H1 (cell line): ENCODE measurements at places on chromosomes 16 and 17. TPM values are rescaled to one million over a fixed set of nuclear protein-coding genes. Genes with fewer than 3 reads are reported as not detected.

DNA sequence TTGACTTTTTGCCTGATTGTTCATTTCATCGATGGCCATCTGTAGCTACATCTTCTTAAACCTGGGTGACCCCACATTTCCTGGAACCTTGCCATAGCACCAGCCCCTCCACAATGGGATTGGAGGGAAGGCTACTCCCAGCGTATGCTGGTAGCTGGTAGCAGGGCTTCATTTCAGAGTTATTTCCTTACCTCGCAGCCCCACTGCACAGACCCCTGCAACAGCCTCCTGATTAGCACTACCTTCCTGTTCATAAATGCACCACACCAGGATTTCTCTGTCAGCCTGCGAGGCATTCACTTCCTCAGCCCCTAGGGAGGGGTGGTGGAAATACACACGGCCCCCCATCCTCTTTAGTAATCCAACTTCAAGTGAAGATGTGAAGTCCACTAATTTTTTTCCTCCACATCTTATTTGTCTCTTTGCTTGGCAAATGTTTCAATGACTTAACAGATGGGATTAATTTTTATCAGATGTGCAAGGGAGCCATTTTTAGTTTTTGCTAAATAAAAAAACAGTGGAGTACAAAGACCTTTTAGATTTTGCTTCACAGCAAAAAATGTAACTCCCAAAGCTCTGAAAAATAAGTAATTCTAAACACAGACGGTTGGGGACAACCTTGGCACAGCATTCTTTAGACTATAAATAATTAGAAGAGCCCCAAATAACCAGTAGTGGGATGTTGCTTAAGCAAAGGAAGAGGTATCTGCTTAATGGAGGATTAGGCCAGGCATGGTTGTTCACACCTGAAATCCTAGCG is 76.6 kb downstream of the CLEC16A start:
- no peak overlapping the region for H3K27ac ChIP-seq
- H3K4me1 ChIP-seq = no peaks in the 10 kb centered on the region
- no peak for DNase-seq
- no peaks in the 10 kb centered on the region for H3K36me3 ChIP-seq
- no peak overlapping the region for H3K4me3 ChIP-seq
- no peaks in the 10 kb centered on the region for H3K27me3 ChIP-seq

GRCh38 chr17:11177340-11177739 is 63.7 kb upstream of the SHISA6 start:
- no peak overlapping the region for H3K4me3 ChIP-seq
- H3K27ac ChIP-seq = no peak overlapping the region
- H3K27me3 ChIP-seq = no peaks in the 10 kb centered on the region
- no peaks in the 10 kb centered on the region for H3K36me3 ChIP-seq

ITGAL gene
- not detected in 2 replicates for total RNA-seq

GRCh38 chr16:19691161-19691711 is 26.8 kb downstream of the KNOP1 start:
- no peak overlapping the region for H3K27ac ChIP-seq
- no peaks in the 10 kb centered on the region for H3K27me3 ChIP-seq
- no peak overlapping the region for H3K4me3 ChIP-seq
- H3K4me1 ChIP-seq = no peaks in the 10 kb centered on the region
- DNase-seq = no peak
- peaks cover 4% of the 10 kb centered on the region; the same call in 1 of the 2 replicates for H3K36me3 ChIP-seq

DNA sequence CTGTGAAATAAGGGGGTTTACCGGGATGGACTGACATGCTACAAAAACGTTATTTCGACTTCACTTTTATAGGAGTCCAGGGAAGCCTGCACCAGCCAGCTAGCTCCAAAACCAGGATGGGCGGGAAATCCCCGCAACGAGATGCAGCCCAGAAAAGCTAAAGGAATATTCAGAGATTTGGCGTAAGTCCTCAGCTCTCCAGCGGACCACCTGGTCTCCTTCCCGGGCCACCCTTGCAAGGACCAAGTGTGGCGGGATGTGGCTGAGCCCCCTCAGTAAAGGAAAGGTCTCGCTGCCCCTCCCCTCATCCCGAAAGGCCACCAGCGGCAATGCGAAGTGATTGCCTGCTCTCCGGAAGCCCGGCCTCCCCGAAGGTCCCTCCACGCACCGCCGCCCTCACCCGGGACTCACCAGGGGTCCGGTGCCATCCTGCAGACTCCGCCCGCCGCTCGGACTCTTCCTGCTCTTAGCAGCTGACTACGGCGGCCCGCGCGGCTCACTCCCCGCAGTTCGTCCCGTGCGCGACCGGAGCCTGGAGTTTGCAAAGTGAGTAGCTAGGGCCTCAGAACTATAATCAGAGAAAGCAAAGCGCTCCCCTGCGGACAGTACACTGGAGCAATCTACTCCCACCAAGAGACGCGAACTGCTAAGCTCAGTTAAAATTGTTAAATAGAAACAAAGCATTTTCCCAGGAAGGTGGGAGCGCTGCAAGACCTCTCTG is at the start of gene STX8:
Gene STX8 (minus strand): TSS at position 440 of the 721 bp plus-strand sequence. CDS start 12 bp downstream, at position 428.
- H3K36me3 ChIP-seq = no peaks in the 10 kb centered on the region
- no peaks in the 10 kb centered on the region for H3K27me3 ChIP-seq
- peak; percentile 92 for DNase-seq
- peaks cover 3% of the 10 kb centered on the region; the same call in 1 of the 2 replicates for H3K4me1 ChIP-seq
- peak within 1 kb of the TSS; percentile 81 for H3K4me3 ChIP-seq

- H3K4me1 ChIP-seq = no peaks in the 10 kb centered on the region
- H3K36me3 ChIP-seq = peaks cover 5% of the 10 kb centered on the region
- H3K27ac ChIP-seq = no peak overlapping the region
- no peak overlapping the region for H3K4me3 ChIP-seq
- H3K27me3 ChIP-seq = no peaks in the 10 kb centered on the region
Measured at GRCh38 chr17:6092182-6092902, 22.2 kb downstream of the WSCD1 start.

DNA sequence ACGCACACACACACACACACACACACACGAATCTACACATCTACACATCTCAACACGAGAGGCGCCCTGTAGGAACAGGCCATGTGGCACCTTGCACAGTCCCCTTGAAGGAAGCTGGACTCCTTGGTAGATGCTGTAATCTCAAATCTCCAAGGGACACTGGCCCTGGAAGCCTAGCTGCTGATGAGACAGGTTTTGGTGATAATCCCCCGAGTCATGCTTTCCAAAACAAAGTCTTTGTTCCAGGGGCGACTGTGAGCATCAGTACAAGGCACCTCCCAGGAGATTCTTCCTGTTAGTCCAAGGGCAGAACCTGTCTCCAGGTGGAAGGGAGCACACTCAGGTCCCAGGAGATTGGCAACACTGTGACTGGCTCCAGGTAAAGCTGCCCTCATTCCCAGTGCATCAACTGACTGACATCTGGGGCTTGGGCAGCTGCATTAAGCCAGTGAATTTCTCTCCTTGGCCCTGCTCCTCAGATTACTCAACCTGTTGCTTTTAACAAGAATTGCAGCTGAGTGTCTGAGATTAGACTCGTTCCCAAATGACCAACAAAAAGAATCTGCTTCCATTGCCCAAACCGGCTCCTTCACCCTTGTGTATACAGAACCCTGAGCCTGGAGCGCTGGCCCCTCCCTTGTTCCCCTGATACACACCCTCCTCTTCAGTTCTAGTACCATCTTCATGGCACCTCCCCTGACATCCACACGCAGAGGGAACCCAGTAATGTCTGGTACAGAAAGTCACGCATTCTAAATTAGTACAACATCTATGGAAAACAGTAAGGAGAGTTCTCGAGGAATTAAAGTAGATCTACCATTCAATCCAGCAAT is 13.9 kb upstream of the TNRC6C start:
- H3K4me1 ChIP-seq = no peaks in the 10 kb centered on the region
- no peaks in the 10 kb centered on the region for H3K27me3 ChIP-seq
- no peaks in the 10 kb centered on the region for H3K36me3 ChIP-seq
- DNase-seq = no peak
- H3K4me3 ChIP-seq = no peak overlapping the region
- H3K27ac ChIP-seq = no peak overlapping the region

GRCh38 chr17:40113907-40114245 is 7.9 kb upstream of the MSL1 start:
- H3K27me3 ChIP-seq = no peaks in the 10 kb centered on the region
- H3K36me3 ChIP-seq = no peaks in the 10 kb centered on the region
- no peak for DNase-seq
- H3K27ac ChIP-seq = peak overlapping the region; percentile 93
- H3K4me3 ChIP-seq = peak overlapping the region; percentile 20; the same call in 1 of the 2 replicates

DNA sequence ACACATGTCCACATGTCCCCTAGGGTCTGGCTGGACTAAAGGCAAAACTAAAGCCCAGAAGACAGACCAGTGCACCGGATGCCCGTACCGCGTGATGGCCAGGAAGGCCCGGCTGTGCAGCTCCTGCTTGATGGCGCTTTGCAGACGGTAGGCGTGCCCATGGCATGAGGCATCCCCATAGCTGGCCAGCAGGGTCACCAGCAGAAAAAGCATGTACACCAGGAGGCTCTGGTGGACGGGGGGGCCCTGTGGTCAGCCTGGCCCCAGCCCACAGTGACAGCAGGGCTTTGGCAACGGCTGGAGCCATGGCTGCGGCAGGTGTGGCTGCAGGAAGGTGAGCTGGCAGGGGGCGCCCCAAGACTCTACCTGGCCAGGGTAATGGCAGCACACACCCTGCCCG is 42.8 kb downstream of the PKD1 start:
- DNase-seq = no peak
- H3K27ac ChIP-seq = no peak overlapping the region
- H3K27me3 ChIP-seq = no peaks in the 10 kb centered on the region
- H3K4me1 ChIP-seq = peaks cover 10% of the 10 kb centered on the region
- H3K4me3 ChIP-seq = no peak overlapping the region

GRCh38 chr16:1261131-1261892 is 5.4 kb downstream of the TPSD1 start:
- no peaks in the 10 kb centered on the region for H3K36me3 ChIP-seq
- H3K4me1 ChIP-seq = no peaks in the 10 kb centered on the region
- DNase-seq = no peak
- no peak overlapping the region for H3K27ac ChIP-seq
- H3K27me3 ChIP-seq = peaks cover 24% of the 10 kb centered on the region; the same call in 1 of the 2 replicates
- 0 out of 2 replicates have a peak overlapping the region, but pooled peaks have one; percentile 8 for H3K4me3 ChIP-seq

RTN4RL1 gene
- total RNA-seq = 0.11 TPM in 1 of 2 replicates, not detected in the other

GRCh38 chr17:71183066-71183660 is 937.7 kb upstream of the SOX9 start:
- no peak overlapping the region for H3K27ac ChIP-seq
- H3K27me3 ChIP-seq = no peaks in the 10 kb centered on the region
- no peaks in the 10 kb centered on the region for H3K4me1 ChIP-seq
- DNase-seq = no peak
- no peaks in the 10 kb centered on the region for H3K36me3 ChIP-seq
- H3K4me3 ChIP-seq = no peak overlapping the region

DNA sequence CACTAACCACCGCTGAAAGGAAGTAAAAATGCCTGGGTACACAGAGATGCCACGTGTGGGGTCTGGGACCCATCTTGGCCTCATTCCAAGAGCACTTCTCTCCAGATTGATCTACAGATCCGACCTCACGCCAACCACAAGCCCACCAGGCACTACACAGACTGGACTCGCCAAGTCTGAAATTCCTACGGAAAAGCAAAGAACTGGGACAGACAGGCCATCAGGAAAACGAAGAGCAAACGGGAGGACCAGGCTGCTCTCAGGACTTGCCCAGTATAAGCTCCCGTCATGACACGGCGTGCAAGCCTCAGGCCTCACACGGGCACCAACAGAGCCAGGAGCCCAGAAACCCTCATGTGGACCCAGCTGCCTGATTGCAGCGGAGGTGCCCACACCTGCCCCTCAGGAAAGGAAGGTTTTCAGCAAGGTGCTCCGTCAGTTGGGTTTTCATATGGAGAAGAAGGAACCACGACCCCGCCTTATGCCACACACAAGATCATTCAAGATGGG is 20.1 kb upstream of the C16orf95 start:
- no peak overlapping the region for H3K4me3 ChIP-seq
- no peak for DNase-seq
- H3K27ac ChIP-seq = no peak overlapping the region
- H3K4me1 ChIP-seq = no peaks in the 10 kb centered on the region
- H3K36me3 ChIP-seq = no peaks in the 10 kb centered on the region
- no peaks in the 10 kb centered on the region for H3K27me3 ChIP-seq

DNA sequence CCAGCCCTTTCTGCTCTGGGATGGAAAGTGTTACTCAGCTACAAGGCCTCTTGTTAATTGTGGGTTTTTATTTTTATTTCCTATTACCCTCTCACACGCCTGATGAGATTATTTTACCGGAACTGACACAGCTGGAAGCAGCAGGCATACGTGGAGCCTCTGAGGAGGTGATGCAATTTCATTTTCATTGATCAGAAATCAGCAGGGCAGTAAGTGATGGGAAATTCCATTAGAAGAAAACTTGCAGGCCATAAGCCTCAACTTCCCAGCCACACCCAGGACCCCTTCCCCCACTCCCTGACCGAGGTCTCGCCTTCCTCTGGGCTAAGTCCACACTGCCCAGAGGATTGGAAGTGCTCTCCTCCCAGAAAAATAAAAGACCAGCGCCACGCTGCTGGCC is 69.7 kb downstream of the ZFHX3 start:
- no peak for DNase-seq
- no peaks in the 10 kb centered on the region for H3K4me1 ChIP-seq
- H3K27me3 ChIP-seq = no peaks in the 10 kb centered on the region; the same call in 1 of the 2 replicates
- H3K4me3 ChIP-seq = no peak overlapping the region

- no peak overlapping the region for H3K4me3 ChIP-seq
- no peak for DNase-seq
- H3K27ac ChIP-seq = no peak overlapping the region
- no peaks in the 10 kb centered on the region for H3K27me3 ChIP-seq
- peaks cover 22% of the 10 kb centered on the region for H3K4me1 ChIP-seq
- no peaks in the 10 kb centered on the region for H3K36me3 ChIP-seq
Measured at GRCh38 chr17:67518876-67519275, 141.8 kb downstream of the PITPNC1 start.

DNA sequence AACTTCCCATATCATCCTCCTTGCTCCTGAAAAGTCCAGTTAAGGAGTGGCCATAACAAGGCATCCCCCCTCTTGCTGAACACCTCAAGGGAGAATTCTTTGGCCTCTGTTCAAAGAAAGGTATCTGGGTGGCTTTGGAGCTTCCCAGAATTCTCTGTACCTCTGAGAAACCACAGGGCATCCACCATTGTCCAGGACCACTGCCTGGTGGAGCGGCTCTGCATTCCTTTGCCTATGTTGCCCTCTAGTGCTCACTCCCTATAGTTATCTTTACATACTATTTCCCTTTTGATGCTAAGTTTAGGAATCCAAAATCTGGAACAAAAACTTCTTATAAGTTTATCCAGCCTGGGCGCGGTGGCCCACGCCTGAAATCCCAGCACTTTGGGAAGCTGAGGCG is 30.3 kb downstream of the CHD9NB start:
- no peak overlapping the region for H3K4me3 ChIP-seq
- H3K27me3 ChIP-seq = no peaks in the 10 kb centered on the region
- no peak for DNase-seq
- no peak overlapping the region for H3K27ac ChIP-seq
- no peaks in the 10 kb centered on the region for H3K4me1 ChIP-seq

DNA sequence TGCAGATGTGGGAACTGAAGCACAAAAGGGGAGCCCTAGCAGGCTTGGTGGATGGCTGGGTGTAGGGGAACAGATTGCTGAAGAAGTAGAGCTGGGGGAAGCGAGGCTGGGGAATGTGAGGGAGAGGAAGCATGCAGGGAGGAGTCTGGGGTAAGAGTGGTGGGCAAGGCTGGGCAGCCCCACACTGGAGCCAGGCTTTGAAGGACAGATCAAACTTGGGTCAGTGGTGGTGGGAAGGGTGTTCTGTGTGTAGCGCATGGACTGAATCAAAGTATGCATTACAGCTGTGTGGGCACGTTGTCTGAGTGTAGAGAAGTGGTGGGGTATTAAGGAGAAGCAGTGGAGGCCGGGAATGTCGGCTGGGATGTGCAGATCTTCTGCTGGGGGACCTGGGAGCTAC is 116.0 kb downstream of the CYLD start:
- H3K27me3 ChIP-seq = no peaks in the 10 kb centered on the region
- H3K4me1 ChIP-seq = no peaks in the 10 kb centered on the region; the same call in 1 of the 2 replicates
- no peaks in the 10 kb centered on the region for H3K36me3 ChIP-seq
- peak; percentile 35 for DNase-seq
